ENCODE measurements at places on chromosomes 2 and 18.

- DNase-seq = peak; percentile 57
Measured at GRCh38 chr2:24972315-24972961, 683 bp upstream of the DNAJC27 start.

DNA sequence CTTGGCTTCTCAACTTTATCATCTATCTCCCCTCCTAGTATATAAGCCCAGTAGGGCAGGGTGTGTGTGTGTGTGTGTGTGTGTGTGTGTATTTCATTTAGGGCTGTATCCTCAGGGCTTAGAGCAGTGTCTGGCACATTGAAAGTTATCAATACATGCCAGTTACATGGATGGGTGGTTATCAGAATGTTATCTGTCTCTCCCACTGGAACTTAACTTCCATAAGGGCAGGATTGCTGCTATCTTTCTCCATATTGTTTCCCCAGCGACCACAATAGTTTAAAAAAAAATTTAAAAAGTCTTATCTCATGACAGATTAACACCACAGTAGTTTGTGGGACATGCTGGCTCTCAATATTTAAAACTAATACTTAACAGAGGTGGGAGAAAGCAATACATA lies 488.9 kb downstream of the PLCL1 start:
- DNase-seq = no peak

DNA sequence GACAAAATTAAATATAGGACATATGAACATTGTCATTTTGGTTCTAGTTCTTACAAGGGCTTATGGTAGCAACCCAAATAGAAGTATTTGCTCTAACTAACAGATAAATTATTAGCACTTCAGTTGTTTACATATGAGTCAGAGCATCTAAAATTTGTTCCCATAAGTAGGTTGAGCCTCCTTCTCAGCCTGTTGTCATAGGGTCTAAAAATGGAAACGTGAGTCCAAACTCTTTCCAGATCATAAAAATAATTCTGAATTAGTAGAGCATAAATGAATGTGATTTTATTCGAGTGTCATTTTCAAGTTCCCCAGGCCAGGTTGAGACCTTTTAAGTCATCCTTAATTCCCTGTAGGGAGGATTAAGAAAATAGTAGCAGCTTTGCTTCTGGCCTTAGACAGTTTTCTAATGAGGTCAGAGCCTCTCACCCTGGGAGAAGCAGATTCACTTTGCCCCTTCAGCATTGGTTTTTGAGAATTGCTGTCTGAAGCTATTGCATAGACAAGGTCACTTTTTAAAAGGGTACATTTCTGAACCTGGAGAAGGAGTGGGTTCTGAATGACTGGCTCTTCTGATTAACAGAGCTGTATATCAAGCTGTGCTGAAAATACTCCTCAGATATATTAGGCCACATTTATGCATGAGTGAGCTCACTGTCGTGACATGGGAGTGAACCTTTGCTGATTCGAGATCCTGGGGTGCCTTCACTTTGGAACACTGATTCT lies 164.3 kb downstream of the NEDD4L start:
- no peak for DNase-seq

GRCh38 chr2:54771166-54771885 lies 47.9 kb downstream of the EML6 start:
- no peak for DNase-seq

DNA sequence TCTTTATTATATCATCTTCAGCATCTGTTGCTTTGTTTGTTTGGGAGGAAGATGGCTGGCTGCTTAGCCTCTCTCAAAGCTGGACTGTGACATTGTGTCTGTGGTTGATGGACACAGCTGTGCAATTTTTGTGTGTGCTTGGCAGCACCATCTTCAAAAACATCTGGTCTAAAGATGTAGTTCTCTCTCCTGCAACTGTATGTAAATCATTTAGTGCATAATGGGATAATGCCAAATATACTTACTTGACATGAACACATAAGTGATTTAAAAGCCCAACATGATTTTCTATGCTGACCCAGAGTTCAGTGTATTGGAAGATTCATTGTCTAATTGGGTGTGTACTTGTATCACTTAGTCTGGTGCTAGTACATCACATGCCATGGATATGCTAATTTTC lies 112.2 kb downstream of the MAP4K4 start:
- DNase-seq = no peak

- no peak for DNase-seq
Measured at GRCh38 chr2:15750433-15750814, 158.8 kb downstream of the DDX1 start.

DNA sequence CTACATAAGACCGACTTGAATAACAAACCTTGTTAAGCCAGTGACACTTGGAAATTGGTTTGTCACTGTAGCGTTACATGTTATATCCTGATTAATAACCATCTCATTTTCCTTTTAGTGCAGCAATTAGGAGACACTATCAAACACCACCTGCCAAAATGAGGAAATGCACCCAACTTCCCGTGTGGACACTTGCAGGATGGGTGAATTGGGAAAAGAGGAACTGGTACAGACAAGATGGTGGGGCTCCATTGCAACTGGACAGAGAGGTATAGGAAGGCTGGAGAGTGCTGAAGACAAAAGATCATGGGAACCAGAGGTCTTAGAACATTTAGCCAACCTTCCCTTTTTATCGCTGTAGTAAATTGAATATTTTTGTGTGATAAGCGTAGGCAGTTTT lies 816.3 kb upstream of the HS6ST1 start:
- no peak for DNase-seq

- DNase-seq = no peak
Measured at GRCh38 chr18:24022161-24022560, 7.6 kb downstream of the TTC39C start.

- no peak for DNase-seq
Measured at GRCh38 chr2:161042990-161043625, 117.1 kb upstream of the TANK start.

- DNase-seq = no peak
Measured at GRCh38 chr2:11995456-11995855, 249.0 kb downstream of the LPIN1 start.

DNA sequence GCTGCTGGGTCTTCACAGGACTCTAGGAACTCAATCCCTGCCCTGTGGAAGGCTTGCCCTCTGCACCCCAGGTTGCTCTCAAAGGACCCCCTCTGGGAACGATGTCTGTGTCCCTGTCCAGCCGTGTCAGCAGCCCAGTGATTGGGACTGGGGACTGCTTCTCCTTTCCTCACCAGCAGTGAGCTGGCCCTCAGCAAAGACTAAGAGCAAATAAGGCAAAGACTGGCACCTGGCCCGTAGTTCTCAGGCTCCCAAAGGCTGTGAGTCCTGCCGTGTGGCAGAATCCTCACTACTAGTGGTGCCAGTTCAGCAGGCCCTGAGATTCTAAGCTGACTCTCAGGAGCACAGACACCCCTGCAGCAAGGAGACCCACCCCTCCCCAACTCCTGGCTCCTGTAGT lies 47.8 kb downstream of the TMEM163 start:
- no peak for DNase-seq

GRCh38 chr2:59277671-59278070 lies 1036.5 kb upstream of the FANCL start:
- DNase-seq = no peak

DNA sequence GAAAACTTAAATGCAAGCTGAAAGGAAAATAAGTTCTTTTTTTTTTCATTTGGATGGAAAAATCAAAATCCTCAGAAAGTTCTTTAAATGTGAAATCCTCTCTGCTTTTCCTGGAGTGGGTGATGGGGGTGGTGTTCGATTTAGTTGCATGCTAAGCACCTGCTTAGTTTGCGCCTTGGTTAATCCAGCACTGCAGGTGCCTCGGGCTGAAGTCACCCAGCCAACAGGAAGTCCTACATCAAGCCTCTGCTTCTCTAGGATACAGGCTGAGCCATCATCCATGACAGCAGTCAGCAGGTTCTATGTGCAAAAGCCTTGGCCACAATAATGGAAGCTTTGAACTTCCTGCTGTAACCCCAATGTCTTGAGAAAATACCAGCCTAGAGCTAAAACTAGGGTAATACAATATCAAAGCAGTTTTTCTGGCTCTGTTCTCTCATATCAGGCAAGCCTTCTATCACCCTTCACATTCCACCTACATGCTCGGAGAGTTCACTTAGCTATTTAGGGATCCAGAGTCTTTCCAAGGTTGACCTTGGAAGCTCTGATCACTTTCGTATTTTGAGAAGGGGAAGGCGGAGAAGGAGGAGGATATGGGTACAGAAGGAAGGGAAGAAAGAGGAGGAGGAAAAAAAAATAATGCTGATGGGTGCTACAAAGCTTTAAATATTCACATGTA lies 116.1 kb upstream of the LRRTM1 start:
- DNase-seq = peak; percentile 0

DNA sequence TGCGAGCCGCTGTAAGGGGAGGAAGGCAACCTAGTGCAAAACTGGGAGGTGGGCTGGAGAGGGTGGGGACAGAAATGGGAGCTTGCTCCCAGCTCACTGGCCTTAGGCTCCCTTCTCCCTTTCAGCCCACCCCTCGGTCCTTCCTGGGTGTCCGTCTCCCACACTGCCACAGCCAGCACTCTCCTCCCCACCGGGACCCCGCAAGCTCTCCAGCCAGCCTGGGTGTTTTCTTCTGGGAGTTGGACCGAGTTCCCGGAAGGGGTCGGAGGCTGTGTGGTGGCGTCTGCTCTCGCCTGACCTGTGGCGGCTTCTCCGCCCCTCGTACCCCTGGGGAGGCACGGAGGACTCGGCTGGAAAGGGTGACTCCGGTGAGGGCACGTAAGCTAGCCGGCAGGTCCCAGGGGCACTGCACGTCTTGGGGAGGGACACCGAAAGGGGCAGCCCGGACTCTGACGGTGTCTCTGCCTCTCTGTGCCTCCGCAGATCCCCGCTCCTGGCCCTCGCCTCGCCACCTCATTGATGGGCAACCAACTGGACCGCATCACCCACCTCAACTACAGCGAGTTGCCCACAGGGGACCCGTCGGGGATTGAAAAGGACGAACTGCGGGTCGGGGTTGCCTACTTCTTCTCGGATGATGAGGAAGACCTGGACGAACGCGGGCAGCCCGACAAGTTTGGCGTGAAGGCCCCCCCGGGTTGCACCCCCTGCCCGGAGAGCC lies 1.1 kb downstream of the LRATD1 start:
- DNase-seq = no peak

- no peak for DNase-seq
Measured at GRCh38 chr2:135952891-135953290, 32.5 kb downstream of the DARS1 start.
